Activated CD4-positive, CD25-positive, alpha-beta regulatory T cell treated with anti-CD3 and anti-CD28 coated beads, Interleukin-2, amount 50 U/mL, for 24 hours (primary cell): ENCODE measurements at places on chromosomes 13 and 19.

DNA sequence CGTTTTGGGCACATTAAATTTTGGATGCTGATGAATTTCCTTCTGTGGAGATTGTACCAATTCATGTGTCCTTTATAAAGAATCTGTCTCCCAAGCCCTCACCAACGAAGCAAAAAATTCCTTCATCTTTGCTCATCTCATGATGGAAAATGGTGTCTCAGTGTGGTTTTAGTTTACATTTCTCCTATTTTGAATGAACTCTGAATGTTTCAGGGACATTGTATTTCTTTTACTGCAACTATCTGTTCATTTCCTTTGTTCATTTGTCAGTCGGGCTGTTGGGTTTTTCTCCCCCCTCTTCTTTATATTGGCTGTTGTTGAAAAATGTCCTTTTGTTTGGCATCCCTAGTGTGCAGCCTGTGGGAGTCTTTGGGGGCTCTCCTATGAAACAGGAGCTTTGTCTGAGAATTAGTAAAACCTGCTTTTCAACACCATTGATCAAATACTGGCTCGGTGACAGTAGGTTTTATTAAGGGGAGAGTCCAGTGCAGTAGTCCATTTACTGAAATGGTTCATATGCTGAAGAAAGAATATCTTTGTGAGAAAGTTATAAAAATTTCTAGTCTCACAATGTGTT lies 91.3 kb upstream of the C1QTNF9B start:
- ATAC-seq: no peak

- ATAC-seq: peak; percentile 90
Measured at GRCh38 chr13:41049480-41050440, 11.5 kb upstream of the WBP4 start.

DNA sequence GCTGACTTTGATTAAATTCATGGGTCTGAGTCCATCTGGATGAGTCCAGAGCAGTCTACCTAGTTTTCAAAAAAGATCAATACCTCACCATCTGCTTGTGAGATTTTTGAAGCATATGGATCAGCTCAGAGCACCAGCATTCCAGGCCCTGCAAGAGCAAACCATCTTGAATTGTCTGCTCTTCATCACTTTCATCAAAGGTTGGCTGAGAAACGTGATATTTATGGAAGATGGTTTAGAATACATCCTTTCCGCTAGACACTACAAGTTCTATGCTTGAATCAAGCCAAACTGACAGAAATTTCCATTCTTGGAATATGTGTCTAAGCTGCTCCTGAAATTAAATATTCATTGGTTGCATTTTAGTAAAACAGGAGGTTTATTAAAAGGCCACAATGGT lies 190.3 kb downstream of the KCNRG start:
- ATAC-seq: no peak

- ATAC-seq: no peak
Measured at GRCh38 chr19:45160870-45161737, at the start of gene NKPD1. NKPD1 (minus strand) TSS chr19:45160982; CDS start chr19:45160150, 832 bp downstream.

DNA sequence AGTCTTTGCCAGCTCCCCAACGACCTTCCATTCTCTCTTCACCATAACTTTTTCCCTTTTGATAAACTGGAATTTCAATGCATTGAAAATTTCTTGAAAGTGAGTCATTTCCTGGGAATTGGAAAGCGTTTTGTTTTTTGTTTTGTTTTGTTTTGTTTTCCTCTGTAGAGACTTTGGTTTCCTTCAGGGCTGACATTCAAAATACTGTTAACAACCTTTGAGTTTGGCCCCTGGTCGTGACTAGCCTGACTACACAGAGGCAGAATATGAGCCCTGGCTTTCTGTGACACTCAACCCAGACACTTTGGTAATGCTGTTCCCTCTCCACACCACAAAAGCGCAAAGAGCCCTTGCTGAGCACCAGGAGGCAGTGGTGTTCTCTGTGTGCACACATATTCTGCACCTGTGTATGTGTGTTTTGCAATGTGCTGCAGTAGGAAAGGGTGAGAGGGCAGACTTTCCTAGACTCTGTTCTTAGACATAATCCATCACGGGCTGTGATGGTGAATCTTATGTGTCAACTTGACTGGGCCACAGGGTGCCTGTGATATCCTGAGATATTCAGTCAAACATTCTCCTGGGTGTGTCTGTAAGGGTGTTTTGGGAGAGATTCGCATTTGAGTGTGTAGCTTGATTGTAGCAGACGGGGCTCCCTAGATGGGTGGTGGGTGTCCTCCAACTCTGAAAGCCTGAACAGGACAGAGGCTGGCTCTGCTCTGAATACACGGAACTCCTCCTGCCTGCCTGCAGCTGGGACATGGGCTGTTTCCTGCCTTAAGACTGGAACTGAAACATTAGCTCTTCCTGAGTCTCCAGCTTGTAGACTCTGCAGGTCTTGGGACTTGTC lies 29.5 kb upstream of the ANKRD10 start:
- ATAC-seq: peak; percentile 71

DNA sequence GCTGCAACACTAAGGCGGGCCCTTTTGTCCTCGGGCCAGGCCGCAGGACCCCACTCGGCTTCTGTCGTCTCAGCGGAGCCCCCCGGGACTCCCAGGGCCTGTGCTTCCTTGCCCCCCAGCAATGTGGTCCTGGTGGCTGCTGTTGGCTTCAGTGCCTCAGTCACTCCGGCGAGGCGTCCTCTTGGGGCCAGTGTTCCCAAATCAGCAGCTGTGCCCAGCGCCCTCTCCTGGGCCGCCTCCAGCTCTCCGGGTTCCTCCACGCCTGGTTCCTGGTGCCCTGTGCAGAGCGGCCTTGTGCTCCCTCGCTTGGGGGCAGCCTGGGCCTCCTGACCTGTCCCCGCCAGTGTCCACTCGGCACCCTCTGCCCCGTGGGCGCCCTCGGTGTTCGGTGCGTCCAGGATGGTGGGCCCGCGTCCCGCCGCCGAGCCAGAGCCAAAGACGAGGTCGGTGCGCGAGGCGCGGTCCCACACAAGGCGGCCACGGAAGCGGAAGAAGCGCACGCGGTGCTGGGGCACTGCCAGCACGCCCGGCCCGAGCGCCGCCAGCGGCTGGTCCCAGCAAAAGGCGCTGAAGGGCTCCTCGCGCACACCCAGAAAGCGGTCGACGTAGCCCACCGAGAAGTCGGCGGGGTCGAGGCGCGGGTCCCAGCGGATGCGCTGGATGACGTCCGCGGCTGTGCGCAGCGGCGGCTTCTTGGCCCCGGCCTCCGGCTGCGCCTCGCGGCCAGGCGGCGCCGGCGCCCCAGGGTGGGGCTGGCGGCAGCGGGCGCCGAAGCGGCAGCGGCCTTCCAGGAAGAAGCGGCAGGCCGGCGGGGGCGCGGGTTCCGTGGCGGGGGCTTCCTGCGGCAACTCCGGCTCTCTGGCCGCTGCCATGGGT lies 685 bp downstream of the LENG9 start:
- peak; percentile 20 for ATAC-seq

- ATAC-seq: no peak
Measured at GRCh38 chr19:28940751-28941500, 272.0 kb downstream of the UQCRFS1 start.

GRCh38 chr19:28501976-28502375 lies 711.0 kb downstream of the UQCRFS1 start:
- no peak for ATAC-seq

DNA sequence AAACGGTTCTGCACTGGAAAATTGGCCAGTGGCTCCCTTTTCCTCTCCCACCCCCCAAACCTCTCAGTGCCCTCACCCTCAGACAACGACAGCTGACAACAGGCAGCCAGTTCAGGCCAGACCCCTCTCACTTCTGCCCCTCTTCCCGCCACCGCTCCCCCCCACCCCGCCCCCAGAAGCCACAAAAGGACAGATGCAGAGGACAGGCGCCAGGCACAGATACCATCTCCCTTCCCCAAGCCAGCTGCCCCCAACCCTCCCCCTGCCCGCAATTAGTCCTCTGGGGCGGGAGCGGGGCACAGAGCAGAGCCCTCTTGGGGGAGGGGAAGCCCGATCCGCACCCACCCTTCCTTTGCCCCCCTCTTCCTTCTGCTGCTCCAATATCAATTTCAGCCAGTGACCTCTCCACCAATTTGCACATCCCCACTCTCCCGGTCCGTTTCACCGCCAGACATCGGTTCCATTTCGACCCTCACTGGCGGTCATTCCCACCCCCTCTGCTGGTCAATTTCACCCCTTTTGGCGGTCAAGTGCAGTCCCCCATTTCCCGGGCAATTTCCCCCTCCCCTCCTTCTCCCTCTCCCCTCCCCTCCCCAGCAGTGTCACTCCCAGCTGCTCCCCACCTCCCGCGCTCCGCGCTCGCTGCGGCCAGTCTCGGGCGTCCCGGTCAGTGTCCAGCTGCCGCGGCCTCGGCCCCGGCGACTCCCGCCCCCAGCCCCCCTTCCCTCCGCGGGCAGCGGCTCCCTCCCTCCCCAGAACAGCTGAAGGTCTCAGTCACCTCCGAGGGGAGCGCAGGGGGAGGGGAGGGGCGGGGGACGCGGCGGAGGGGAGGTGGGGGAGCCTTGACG lies at the start of gene SHD:
SHD (plus strand) TSS at position 848 of the 848 bp plus-strand sequence. CDS start 798 bp downstream, outside the sequence.
- ATAC-seq: no peak

DNA sequence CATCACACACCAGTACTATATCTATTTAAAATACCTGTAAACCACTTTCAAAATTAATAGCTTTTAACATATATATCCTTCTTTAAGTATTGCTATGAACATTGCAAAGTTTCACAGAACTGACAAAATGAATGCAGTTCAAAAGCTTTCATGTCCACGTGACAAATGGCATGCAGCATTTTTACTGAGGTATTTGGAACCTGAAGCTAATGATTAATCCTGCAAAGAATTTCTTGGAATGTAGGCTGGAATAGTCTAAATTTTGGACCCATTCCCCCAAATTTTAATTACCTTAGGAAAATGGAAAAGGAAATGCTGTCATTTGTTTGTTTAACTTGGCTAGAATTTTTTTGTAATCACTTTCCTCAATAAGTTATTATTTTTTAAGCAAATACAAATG lies 423.8 kb upstream of the GPC6 start:
- ATAC-seq: no peak

GRCh38 chr19:35313587-35313986 lies 15.4 kb upstream of the CD22 start:
- no peak for ATAC-seq

GRCh38 chr19:46528601-46529590 lies 33.2 kb upstream of the PNMA8B start:
- no peak for ATAC-seq

GRCh38 chr13:79448413-79448812 lies 32.5 kb upstream of the NDFIP2 start:
- no peak for ATAC-seq

- peak; percentile 1 for ATAC-seq
Measured at GRCh38 chr19:12880551-12881171, 588 bp downstream of the DNASE2 start.

DNA sequence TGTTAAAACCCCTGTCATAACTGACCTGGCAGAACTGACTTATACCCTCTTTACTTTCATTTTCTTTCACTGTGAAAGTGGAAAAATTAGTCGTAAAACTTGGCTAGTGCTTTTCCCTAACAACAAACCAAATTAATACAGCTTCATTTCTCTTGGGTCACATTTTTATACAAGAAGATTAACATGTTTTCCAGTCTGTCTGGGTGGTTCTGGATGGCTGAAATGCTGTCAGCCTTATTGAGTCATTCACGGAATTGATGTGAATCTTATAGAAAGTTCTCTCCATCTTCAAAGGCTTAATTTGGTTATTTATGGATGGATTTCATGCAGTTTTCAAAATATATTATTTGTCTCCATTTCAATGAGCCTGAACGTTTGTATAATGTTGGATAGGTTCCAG lies 440.0 kb downstream of the KCTD12 start:
- no peak for ATAC-seq

- ATAC-seq: no peak
Measured at GRCh38 chr13:102584434-102584833, 12.4 kb upstream of the TPP2 start.

DNA sequence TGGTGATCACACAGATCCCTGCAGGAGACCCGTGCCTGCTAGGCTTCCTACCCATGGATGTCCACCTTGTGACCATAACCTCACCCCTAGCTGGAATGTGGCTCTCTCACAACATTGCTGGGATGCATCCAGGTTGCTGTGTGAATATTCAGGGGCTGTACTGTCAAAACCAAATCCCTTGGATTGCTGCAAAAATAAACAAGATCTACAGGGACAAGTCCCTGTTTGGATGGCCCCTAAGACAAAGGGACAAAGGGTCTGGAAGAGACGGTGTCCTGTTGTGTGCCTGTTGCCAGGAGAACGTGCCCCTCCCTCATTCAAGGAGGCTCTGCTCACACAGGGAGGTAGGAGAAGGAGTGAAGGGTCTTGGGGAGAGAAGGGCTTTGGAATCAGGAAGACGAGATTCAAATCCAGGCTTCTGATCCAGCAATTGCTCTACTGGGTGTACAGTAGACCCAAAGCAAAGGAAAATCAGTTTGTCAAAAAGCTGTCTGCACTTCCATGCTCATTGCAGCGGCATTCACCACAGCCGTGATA lies 89.2 kb upstream of the WASF3 start:
- no peak for ATAC-seq

DNA sequence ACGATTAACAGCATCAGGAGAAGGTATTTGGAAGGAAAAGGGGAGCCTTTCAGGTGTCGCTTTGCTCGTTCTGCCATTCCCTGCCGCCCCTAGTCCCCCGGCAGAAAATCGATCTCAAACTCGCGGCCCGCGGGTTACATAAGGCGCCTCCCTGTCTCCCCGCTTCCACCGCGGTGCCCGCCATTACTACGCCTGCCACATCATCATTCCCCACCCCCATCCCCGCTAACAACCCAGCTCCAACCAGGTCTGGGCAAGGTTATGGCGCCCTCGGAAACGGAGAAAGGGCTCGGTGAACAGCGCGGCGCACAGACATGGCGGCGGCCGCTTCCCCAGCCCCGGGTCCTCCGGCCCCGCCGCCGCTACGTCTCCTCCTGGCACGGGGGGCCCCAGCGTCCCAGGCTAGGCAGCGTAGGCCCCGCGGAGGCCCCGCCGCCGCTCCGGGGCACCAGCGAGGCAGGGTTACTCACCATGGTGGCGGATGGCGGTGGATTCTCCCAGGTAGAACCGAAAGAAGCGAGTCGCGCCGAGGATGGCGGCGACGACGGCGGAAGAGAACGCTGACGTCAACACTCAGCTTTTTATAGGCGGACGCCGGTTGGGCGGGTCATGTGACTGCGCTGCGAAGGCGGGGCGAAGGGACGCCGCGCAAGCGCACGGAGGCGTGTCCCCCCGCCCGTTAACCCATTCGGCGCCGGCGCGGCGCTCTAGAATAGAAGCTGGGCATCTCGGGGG lies at the start of gene EEF2:
EEF2 (minus strand) TSS at position 556 of the 735 bp plus-strand sequence; CDS start at position 473, 83 bp downstream.
- ATAC-seq: peak; percentile 48

DNA sequence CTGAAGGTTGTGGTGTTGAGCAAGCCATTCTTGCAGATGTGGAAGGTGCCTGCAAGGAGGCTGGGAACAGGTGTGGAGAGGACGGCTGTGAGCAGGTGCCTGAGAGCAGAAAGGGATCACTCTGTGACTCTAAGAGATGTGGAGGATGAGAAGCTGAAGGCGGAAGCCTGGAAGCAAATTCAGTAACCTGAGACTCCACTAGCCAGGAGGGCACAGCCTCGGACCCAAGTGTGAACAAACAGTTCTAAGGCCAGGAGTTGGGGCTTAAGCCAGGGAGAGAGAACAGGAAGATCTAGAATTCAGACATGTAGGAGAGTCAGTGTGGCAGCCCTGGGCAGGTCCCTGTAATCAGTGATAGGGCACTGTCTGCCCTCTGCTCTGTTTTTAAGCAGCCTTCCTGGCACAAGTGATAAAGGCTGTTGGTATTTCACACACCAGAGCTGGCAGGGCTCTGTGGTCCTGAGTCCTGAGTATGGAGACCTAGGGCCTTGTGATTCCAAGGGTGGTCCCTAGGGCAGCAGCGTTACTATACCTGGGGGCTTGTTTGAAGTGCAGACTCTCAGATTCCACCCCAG lies 131.3 kb downstream of the SLC7A1 start:
- no peak for ATAC-seq
